Glomerular endothelial cell (primary cell): ENCODE measurements at places on chromosomes 11 and 22. TPM values are rescaled to one million over a fixed set of nuclear protein-coding genes. Genes with fewer than 3 reads are reported as not detected.

GRCh38 chr11:72041364-72042063 is 38.8 kb downstream of the NUMA1 start:
- DNase-seq = peak; percentile 36

- DNase-seq = no peak
Measured at GRCh38 chr11:112565551-112565950, 304.9 kb upstream of the PLET1 start.

The AAMDC gene
- total RNA-seq = 36.1 and 53.2 TPM in 2 replicates

The SYNGR1 gene
- 3.1 and 3.3 TPM in 2 replicates for total RNA-seq
